ENCODE measurements at places on chromosomes 2 and 18. TPM values are rescaled to one million over a fixed set of nuclear protein-coding genes. Genes with fewer than 3 reads are reported as not detected.

The LRRC30 gene
- total RNA-seq = not detected

DNA sequence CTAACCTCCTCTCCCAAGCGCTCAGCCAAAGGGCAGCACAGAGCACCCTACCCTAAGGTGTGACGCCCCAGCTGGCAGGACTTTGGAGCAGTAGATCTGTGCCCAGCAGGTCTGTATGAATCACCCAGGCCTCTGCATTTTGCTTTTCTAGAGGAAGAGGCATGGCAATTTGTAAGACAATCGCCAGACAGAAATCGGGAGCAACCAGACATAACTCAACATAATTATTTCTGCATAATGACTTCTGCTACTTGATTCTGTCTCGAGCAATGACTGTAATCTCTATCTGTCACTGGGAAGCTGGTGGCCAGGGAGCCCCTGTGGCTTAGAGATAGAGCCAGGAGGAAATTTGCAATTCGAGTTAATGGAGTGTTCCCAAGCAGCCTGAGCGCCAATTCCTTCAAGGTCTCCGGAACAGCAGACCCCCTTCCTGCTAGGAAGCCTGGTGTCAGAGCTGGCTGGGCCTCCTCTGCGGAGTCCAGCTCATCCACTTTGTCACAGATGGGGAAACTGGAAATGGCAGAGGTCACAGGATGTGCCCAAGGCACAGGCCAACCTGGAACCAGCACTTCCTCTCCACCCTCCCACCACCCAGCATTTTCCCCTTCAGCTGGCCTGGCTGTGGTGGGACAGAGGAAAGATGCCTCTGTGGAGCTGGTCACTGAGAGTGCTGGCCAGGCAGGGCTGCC lies 55.0 kb downstream of the ODC1 start:
- no peak for DNase-seq

GRCh38 chr2:74525717-74526648 lies at the start of gene DQX1:
Gene DQX1, minus strand, starts transcription at chr2:74526231. Its CDS starts 502 bp downstream, at chr2:74525729.
- DNase-seq = no peak

GRCh38 chr18:63111671-63112402 lies 207.7 kb downstream of the BCL2 start:
- DNase-seq = no peak

The EXOC6B gene
- 27.1 TPM for total RNA-seq

All from left lung (tissue), 14 donors.